Osteoblast (primary cell): ENCODE measurements at places on chromosomes 7 and 10. TPM values are rescaled to one million over a fixed set of nuclear protein-coding genes. Genes with fewer than 3 reads are reported as not detected.

The TAS2R4 gene
- total RNA-seq, result 1.4 and 2.9 TPM in 2 replicates

The GIMAP6 gene
- total RNA-seq, result 0.36 TPM in 1 of 2 replicates, not detected in the other

- peaks cover 16% of the 10 kb centered on the region for H3K4me1 ChIP-seq
- DNase-seq, result no peak
- H3K27me3 ChIP-seq, result peaks cover 9% of the 10 kb centered on the region
- H3K27ac ChIP-seq, result no peak overlapping the region
Observed at GRCh38 chr7:37899712-37900247, 16.8 kb downstream of the SFRP4 start.

DNA sequence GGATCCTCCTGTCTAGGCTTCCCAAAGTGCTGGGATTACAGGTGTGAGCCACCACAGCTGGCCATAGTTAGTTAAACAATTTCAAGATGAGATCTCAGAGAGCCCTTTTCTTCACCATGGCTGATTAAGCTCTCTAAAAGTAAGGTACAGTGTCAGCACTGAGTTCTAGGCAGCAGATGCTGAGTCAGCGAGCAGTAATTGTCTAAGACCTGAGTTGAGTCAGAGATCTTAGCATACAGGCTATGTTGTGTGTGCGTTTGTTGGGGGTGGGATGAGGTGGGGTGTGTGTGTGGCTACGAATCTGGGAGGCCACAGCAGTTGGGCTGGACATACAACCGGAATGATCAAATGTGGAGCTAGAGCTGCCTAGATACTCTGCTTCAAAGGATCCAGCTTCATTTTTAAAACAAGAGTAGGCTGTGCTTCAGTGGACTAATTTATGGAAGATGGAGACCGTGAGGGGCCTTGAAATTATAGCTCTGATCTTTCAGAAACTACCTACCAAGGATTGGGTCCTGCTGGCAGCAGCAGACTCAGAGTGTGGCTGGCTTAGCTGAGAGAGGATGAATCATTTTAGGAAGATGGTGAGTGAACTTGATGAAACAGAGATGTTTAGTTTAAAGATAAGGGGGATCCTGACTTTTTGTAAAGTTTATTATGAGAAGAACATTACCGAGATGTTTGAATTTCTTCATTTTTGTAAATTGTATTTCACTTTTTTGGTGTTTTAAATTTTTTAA is 17.5 kb upstream of the MTPN start:
- no peaks in the 10 kb centered on the region for H3K36me3 ChIP-seq
- H3K4me1 ChIP-seq, result peaks cover 8% of the 10 kb centered on the region
- DNase-seq, result no peak
- H3K27me3 ChIP-seq, result no peaks in the 10 kb centered on the region

GRCh38 chr7:130904792-130905191 is 170.8 kb upstream of the KLF14 start:
- H3K4me3 ChIP-seq, result no peak overlapping the region
- H3K27me3 ChIP-seq, result no peaks in the 10 kb centered on the region
- peaks cover 87% of the 10 kb centered on the region for H3K4me1 ChIP-seq
- H3K36me3 ChIP-seq, result peaks cover 70% of the 10 kb centered on the region
- peak overlapping the region; percentile 99 for H3K27ac ChIP-seq
- no peak for DNase-seq

DNA sequence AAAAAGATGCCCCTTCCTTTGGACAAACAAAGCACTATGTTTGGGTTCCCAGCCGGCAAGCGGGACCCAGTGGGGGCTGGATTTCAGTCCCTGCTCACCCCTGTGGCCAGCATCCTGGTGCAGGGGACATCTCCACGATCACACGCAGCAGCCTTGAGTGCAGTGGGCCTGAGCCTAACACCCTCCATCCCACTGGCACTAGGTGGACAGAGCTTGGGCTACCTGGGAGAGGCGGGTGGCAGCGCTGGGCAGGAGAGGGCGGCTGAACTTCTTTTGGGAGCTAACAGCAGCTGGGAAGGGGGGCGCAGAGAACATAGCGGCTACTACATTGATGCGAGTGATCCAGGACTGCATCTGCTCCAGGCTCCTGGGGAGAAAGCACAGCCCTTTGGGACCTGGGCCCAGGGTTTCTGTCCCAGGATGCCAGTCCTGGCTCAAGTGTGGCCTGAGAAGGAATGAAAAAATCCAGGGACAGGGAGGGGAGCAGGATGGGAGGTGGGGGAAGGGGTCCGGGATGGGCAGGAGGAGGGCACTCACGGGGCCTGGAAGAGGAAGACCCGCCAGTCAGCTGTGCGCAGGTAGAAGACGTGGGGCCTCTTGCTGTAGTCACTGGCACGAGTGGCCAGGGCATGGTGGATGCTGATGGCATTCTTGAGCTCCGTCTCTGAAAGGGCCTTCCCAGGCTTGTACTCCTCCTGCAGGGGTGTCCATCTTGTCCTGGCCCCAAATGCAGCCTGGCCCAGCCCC is 9.0 kb downstream of the NFKB2 start:
- no peak overlapping the region for H3K27ac ChIP-seq
- peaks cover 24% of the 10 kb centered on the region for H3K36me3 ChIP-seq
- peak; percentile 74 for DNase-seq
- peaks cover 3% of the 10 kb centered on the region for H3K4me1 ChIP-seq

GRCh38 chr10:79055100-79055782 is 13.5 kb upstream of the ZMIZ1 start:
- H3K27me3 ChIP-seq, result peaks cover 3% of the 10 kb centered on the region
- H3K27ac ChIP-seq, result no peak overlapping the region
- peaks cover 11% of the 10 kb centered on the region for H3K4me1 ChIP-seq
- no peaks in the 10 kb centered on the region for H3K36me3 ChIP-seq
